ENCODE measurements at places on chromosomes 7 and 10. TPM values are rescaled to one million over a fixed set of nuclear protein-coding genes. Genes with fewer than 3 reads are reported as not detected.

DNA sequence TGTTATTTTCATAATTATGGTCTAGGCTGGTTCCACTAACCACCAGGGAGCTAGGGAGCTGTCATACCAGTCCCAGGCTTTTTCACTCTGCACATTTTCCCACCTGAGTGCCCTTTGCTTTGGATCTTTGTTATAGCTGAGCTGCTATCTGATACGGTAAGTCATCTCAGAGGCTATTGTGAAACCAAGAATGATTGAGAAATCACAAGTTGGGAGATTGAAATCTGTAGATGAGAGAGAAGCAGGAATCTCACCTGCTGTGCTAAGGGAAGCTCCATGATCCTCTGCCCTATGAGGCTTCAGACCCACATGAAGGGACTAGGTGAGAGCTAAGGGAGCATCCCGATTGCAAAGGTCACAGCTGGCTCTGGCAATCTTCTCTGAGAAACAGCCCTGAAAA lies 307.8 kb downstream of the REEP3 start:
- DNase-seq = no peak

The FGL2 gene
- 0.20 TPM for total RNA-seq

GRCh38 chr7:99000196-99000903 lies 122.0 kb downstream of the TRRAP start:
- no peak for DNase-seq

The CRPPA gene
- 2.8 TPM for total RNA-seq

The GPRIN2 gene
- total RNA-seq = not detected

GRCh38 chr10:93601146-93601773 lies at the start of gene RBP4:
Gene RBP4 (minus strand): TSS chr10:93601235. CDS start chr10:93601028, 207 bp downstream.
- peak; percentile 11 for DNase-seq

DNA sequence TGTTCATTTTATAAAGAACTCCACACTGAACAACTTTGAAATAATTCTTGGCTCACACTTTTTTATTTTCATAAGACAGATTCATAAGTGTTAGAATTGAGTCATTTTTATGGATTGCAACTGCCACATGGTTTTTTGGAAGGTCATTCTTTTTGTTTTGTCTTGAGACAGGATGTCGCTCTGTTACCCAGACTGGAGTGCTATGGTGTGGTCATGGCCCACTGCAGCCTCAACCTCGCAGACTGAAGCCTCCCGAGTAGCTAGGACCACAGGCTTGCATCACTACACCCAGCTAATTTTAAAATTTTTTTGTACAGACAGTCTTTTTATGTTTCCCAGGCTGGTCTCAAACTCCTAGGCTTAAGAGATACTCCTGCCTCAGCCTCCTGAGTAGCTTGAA lies 20.3 kb downstream of the BMS1 start:
- DNase-seq = no peak

The UTF1 gene
- not detected for total RNA-seq

GRCh38 chr7:27767374-27767773 lies 27.4 kb downstream of the TAX1BP1 start:
- no peak for DNase-seq

DNA sequence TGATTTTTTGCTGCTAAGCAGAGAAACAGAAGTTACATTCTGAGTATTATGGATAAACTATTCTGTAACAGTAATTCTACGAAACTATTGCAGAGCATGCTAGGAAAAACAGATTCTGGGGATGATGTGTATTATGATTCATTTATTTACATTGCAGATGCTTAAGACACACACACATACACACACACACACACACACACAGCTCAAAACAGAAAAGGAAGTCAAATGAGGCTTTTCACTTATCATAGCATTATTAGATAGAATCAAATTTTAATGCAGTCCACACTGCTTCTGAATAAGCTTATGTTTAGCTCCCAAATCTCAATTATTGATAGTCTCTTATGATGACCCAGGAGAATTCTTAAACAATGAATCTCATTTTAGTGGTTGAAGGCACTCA lies 307.2 kb downstream of the HGF start:
- DNase-seq = peak; percentile 25

The PRSS37 gene
- not detected for total RNA-seq

DNA sequence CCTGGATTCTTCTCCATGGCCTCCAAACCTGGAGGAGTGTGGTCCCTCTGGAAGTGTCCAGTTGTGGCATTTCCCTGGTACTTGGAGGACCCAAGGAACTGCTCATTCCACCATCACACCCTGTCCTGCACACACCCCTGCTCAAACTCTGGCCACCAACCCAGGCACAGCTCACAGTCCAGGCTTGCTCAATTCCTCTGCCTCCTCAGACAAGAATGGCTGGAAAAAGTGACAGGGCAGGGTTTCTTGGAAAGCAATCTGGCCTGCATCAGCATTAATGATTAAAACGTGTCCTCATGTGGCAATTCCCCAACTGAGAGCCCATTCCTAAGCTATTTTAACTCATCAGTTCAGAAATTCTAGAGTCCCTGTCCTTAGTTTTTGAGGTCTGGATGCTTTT lies 17.2 kb upstream of the TPST1 start:
- DNase-seq = no peak

GRCh38 chr10:67492317-67493019 lies 203.5 kb downstream of the CTNNA3 start:
- no peak for DNase-seq

DNA sequence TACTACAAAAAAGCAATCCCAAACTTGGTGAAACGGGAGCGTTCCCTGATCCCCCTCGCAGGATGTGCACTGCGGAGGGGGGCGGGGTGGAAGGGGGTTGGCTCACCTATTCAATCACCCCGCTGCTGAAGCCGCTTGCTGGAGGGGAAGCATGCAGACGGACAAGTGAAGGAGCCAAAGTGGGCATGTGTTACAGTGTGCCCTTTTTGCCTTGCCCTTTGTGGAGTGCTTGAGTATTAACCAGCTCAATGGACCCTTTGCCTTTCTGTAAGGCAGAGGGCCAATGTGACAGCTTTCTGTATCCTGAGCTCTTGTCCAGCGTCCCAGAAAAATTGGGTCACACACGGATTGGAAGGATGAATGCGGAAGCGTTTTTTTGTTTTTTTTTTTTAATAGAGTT lies 348.9 kb upstream of the NPSR1 start:
- no peak for DNase-seq

GRCh38 chr10:93072225-93072712 lies 1.4 kb upstream of the CYP26A1 start:
- DNase-seq = no peak

DNA sequence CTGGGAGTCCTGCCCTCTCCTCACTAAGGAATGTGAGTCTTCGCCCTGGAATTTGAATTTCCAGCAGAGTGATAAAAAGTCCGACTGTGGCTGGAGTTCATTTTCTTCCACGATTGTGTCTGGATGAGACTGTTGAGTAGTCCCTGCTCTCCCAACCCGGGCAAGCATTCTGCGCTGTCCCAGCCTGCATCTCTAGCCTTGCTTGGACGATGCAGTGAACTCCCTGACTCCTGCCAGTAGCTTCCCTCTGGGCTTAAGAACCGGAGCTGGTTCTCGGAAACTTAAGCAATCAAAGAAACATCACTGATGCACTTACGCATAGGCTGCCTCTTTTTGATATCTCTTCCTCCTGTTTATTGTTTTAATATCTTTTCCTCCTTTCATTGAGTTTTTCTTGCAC lies 116.0 kb upstream of the FZD8 start:
- no peak for DNase-seq

DNA sequence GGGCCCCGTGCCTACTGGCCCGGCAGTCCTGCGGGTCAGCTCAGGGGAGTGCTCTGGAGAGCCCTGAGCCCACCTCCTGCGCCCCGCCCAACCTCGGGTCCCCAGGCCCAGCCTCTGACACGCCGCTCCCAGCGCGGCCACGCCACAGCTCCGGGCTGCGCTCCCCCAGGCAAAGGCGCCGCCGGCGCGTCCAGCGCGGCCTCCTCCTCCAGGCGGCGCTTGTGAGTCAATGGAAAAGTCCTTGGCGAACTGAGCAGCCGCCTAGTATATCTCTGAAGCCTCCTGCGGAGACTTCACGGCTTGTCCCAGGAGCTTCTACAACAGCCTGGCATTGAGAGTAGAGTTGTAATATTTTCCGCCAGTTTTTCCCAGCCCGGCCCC lies 29.5 kb upstream of the BMS1 start:
- DNase-seq = peak; percentile 62

The IKZF5 gene
- 4.4 TPM for total RNA-seq

The HABP2 gene
- not detected for total RNA-seq

The AGAP5 gene
- not detected for total RNA-seq

GRCh38 chr7:98348726-98349474 lies 52.0 kb downstream of the BAIAP2L1 start:
- no peak for DNase-seq

The PCGF5 gene
- 31.8 TPM for total RNA-seq

- DNase-seq = peak; percentile 14
Measured at GRCh38 chr7:66330961-66331360, 125.8 kb downstream of the TPST1 start.

The C10orf90 gene
- total RNA-seq = 0.88 TPM

The PDZD7 gene
- 2.0 TPM for total RNA-seq

DNA sequence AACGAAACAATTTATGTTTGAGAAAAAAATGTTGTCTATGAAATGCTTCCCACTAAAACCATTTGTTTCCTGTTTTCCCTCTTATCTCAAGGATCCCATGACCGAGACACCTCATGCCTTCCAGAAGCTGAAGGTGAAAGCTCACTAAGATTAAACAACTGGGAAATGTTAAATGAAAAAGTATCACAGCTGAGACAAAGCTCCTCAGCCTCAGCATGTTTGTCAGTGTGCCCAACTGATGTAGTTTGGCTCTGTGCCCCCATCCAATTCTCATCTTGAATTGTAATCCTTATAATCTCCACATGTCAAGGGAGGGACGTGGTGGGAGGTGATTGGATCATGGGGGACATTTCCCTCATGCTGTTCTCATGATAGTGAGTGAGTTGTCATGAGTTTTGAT lies 327.3 kb downstream of the HTR7 start:
- DNase-seq = no peak

DNA sequence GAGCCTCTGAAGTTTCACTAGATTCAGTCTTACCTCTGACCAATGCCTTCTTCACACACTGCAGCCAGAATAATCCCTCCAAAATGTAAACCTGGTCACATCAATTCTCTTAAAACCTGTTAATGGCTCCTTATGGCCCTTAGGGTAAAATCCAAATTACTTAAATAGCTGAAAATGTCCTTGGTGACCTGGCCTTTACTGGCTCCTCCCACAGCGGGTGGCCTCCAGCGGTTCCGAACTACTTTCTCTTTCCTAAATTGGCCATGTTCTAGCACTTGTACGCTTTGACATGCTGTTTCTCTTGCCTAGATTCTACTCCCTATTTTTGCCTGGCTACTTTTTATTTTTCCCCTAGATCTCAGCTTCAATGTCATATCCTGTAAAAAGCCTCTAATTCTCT lies 36.1 kb downstream of the AGK start:
- peak; percentile 8 for DNase-seq

DNA sequence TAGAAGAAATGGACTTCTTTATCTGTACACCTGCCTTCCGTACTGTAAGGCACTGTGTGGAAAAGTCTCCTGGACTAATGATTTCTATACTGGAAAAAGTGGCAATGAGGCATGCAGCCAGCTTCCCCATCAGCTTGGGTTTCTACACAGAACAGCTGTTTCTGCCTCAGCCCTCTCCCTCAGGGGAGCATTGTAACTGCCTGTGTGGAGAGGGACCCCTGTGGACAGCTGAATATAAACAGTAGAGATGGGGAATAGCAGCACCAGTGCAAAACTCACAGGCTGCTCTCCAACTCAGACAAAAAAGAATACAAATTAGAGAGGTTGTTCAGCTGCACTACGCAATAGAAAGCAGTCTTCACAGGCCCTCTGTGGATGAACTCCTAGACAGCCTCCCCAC lies 451.3 kb upstream of the MBL2 start:
- DNase-seq = no peak

The SEMA4G gene
- 0.84 TPM for total RNA-seq

GRCh38 chr7:129793506-129794310 lies 159.1 kb downstream of the UBE2H start:
- DNase-seq = no peak

GRCh38 chr7:146214842-146215241 lies 98.2 kb downstream of the CNTNAP2 start:
- DNase-seq = no peak

GRCh38 chr10:46033602-46034011 lies 3.2 kb upstream of the NCOA4 start:
- DNase-seq = peak; percentile 77

The ACBD7 gene
- total RNA-seq = 6.7 TPM

- no peak for DNase-seq
Measured at GRCh38 chr10:123884907-123885381, 6.7 kb downstream of the CPXM2 start.

The ZWINT gene
- total RNA-seq = 115 TPM

The WDFY4 gene
- total RNA-seq = not detected

DNA sequence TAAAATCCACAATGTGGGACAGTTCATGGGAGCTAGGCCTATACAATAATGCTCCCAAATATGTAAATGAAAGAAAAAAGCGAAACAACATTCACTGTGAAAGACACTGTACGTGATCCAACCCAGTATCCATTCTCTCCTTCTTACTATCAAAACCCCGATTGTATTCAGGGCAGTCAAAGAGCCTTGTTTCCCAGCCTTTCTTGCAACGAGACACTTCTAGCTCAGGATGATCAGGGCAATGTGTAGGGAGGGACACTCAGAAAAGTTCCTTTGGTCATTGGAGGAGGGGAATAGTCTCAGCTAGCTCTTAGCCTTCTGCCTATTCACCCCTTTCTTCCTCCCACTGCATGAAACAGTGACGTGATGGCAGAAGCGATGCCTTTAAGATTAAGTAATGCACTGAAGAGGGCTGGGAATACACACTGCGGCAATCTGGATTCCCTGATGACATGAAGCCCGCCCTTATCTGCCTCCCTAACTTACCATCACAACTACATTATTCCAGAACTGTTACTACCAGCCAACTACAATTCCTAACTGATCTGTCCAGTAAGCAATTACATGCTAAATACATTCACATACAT lies 27.3 kb downstream of the UBE2H start:
- DNase-seq = no peak

DNA sequence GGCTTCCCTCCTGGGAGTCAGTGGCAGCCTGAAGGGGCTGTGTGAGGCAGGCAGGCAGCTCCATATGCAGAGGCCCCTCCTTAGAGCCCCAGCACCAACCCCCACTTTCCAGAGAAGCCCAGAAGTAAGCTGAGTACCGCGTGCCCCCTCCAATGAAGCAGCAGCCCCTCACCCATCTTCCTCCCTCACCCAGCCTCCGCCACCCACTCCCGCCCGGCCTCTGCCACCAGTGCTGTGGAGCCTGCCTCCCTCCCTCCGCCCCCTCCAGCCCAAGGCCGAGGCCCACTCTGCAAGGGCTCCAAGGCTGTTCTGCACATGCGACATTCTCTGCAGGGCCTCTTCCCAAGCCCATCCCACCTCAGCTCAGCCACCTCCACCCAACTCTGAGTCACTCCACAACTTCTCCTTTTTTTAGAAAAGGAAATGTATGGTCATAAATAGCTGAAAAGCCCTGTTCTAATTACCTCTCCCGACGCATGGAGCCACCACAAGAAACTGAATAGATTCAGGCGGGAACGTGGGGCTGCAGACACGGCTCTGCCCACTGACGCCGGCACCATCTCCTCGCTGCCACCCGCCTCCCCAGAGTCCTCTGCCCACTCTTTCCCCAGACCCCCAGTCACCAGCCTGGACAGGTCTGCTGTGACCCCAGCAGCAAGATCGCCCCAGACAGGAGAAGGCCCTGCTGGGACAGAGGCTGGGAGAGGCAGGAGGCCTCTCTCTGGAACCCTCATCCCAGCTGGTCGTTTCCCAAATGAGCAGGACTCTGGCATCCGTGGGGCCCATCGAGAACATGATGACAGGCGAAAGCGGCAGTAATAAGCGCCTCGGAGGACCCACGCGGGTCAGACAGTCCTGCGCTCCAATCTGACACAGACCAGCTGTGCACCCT lies 213.9 kb downstream of the MAD1L1 start:
- peak; percentile 63 for DNase-seq

The HOXA3 gene
- 0.98 TPM for total RNA-seq

Measured in RPMI7951 (cell line).